ENCODE measurements at places on chromosomes 3 and 15.

GRCh38 chr3:179811321-179812095 is 158.7 kb downstream of the USP13 start:
- DNase-seq: no peak

GRCh38 chr3:28036599-28037575 is 204.5 kb upstream of the CMC1 start:
- DNase-seq: no peak

DNA sequence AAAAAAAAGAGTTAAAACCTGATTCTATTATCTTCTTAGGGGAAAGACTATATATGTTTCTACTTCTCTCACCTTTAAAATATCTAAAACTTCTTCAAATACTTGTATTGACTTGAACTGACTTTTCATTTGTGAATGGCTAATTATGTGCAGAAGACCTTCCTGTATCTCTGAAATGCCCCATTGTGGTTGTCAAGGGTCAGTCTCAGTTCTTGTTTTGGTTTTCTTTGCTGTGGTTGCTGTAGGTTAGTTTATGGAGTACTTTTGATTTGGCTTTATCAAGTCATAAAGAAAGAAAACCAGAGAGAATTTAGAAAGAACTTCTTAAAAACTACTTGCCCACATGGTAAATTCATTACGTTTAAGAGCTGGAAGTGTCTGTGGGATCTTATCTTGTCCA is 345.3 kb upstream of the POU1F1 start:
- no peak for DNase-seq

GRCh38 chr3:111776827-111777483 is 82.1 kb upstream of the PHLDB2 start:
- DNase-seq: no peak

GRCh38 chr3:133037436-133037835 is 755 bp upstream of the TMEM108 start:
- no peak for DNase-seq

- DNase-seq: no peak
Observed at GRCh38 chr3:67291287-67292252, 293.5 kb downstream of the KBTBD8 start.

DNA sequence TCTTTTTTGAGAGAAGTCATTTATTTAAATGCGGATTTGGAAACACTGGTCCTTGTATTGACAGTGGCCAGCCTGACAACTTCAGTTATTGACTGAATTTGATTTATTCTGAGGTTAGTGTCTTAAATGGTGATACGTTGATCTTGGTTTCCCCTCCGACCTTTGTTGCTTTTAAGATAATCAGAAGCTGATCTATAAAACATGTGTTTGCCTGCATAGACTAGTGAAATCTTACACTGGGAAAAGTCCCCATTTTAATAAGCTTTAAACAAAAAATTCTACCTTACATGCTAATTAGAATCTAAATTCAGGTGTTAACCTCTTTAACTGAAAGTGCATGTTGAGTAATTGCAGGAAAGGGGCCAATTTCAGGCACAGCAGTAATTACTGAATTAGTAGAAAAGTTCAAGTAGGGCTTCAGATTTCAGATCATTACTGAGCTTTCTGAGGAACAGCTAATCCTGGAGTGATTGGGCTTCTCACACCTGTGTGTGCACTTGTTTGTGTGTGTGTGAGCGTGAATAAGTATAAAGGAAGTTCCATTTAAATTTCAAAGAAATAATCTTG is 221.4 kb downstream of the SOX2 start:
- no peak for DNase-seq

GRCh38 chr3:12097971-12098370 is 60.7 kb downstream of the TIMP4 start:
- no peak for DNase-seq

DNA sequence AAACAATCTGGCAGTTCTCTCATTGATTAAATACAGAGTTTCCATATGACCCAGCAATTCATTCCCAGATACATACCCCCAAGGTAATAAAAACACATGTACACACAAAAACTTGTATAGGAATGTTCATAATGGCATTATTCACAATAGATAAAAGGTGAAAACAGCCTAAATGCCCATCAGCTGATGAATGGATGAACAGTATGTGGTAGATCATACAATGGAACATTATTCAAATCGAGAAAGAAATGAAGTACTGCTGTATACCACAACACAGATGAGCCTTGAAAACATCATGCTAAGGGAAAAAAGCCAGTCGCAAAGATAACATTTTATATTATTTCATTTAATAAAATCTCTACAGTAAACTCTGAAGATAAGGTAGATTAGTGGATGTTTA is 71.2 kb downstream of the SLTM start:
- DNase-seq: no peak

DNA sequence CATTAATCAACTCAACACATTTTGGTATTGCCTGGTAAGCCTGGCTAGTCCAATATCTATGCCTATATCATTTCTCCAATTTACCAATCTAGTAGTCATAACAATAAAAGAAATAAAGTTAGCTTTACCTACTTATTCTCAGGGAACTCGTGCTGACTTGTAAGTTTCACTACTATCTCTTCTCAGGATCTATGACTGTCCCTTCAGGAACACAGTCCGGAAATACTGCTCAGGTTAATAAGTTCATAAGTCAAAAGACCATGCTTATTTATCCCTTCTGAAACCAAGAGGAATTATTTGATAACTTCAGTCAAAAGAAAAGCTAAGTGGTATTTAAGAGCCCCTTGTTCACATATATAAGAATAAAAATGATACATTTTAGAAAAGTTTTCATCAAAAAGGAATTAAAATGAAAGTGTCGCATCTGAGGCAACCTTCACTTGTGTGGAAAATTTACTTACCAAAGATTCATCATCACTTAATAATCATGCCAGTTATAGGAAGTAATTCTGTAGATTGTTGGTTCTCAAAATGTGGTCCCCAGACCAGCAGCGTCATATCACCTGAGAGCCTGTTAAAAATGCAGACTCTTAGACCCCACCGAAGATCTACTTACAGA is 15.5 kb upstream of the THRB start:
- no peak for DNase-seq

GRCh38 chr15:38876211-38876610 is 311.6 kb upstream of the RASGRP1 start:
- no peak for DNase-seq

DNA sequence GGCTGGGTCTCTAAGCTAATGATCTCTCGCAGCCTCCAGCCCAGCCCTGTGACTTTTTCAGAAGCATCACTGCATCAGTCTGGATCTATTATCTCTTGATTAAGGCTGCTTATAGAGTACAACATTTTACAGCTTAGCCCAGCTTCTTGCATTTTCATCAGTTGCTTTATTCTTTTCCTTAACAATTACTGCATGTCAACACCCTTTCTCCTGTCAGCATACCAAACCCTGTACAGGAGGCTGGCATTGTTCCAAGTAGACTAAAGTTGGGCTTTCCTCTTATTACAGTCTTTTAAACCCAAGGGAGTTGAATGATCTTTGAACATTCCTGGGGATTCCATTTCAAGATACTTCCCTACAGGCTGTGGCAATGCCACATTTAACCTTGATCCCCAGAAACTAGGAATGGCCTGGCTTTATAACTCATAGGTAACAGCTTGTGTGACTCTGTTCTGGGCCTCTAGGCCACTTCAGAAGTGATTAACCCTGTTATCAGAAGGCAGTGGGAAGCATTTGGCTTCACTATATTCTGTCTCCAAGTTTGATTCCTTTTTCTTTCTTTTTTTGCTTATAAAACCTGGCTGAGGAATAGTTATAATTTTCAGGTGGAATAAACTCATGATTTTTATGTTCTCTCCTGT is 182.9 kb downstream of the KCNMB2 start:
- no peak for DNase-seq

- no peak for DNase-seq
Observed at GRCh38 chr15:47997195-47998080, 123.4 kb upstream of the SLC24A5 start.

DNA sequence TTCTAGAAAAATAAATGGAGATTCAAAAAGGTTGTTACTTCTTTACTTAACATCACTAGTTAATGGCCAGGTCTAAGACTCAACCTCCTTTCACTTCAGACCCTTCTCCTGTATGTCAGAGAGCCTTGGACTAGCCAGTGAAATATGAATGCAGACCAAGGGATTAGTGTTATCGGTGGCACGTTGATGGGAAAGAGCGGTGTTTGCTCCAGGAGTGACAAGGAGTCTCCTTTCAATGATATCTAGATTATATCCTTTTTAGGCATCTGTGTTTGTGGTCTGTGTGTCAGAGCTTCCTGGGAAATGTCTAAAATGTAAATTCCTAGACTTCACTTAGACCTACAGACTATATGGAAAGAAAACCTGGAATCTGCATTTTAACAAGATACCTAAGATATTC is 658.0 kb upstream of the KCNMB2 start:
- no peak for DNase-seq

GRCh38 chr15:54033869-54034458 is 55.7 kb downstream of the UNC13C start:
- no peak for DNase-seq

- no peak for DNase-seq
Observed at GRCh38 chr15:87207990-87208580, 1048.5 kb downstream of the NTRK3 start.

DNA sequence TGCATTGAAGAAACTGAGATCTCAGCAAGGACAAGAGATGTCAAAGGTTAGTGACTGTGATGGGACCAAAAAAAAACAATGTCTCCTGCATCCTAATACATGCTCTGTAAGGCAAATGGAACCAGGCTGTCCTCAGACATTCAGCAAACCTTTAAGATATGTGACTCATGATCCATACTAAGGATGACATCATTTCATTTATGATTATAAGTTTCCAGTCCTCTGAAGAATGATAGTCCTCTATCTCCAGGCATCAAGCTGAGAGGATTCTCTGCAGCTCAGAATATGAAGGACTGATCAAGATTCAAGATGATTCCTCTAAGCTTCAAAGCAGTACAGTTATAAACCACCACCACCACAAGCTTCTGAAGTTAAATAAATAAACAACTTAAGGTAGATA is 47.6 kb downstream of the SSR3 start:
- DNase-seq: no peak

GRCh38 chr15:42691308-42691707 is 45.6 kb downstream of the CDAN1 start:
- no peak for DNase-seq

GRCh38 chr3:184472723-184473428 is 88.7 kb upstream of the EPHB3 start:
- DNase-seq: no peak

- DNase-seq: no peak
Observed at GRCh38 chr15:60326824-60327654, 70.7 kb downstream of the ANXA2 start.

GRCh38 chr3:12593473-12593872 is 36.6 kb downstream of the MKRN2 start:
- no peak for DNase-seq

DNA sequence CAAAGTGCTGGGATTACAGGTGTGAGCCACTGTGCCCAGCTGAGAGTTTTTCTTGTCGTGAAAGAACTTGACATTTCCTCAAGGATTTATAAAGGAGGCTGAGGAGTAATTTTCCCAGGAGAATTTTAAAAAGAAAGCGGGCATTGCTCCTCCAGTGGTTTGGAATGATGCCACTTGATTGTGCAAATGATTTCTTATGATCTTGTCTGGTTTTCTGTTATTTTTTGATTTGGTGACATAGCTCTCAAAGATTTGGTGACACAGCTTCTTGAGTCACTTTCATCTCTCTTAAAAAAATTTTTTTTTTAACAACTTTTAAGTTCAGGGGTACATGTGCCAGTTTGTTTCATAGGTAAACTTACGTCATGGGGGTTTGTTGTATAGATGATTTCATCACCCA is 24.6 kb upstream of the NFKBIZ start:
- no peak for DNase-seq

GRCh38 chr15:48002767-48003166 is 118.0 kb upstream of the SLC24A5 start:
- no peak for DNase-seq

GRCh38 chr3:151925419-151925818 is 52.0 kb downstream of the SUCNR1 start:
- DNase-seq: no peak

DNA sequence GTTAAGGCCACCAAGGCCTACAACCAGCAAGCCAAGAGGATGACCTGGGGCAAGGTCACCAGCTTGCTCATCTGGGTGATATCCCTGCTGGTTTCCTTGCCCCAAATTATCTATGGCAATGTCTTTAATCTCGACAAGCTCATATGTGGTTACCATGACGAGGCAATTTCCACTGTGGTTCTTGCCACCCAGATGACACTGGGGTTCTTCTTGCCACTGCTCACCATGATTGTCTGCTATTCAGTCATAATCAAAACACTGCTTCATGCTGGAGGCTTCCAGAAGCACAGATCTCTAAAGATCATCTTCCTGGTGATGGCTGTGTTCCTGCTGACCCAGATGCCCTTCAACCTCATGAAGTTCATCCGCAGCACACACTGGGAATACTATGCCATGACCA is 3.6 kb downstream of the CXCR6 start:
- no peak for DNase-seq

DNA sequence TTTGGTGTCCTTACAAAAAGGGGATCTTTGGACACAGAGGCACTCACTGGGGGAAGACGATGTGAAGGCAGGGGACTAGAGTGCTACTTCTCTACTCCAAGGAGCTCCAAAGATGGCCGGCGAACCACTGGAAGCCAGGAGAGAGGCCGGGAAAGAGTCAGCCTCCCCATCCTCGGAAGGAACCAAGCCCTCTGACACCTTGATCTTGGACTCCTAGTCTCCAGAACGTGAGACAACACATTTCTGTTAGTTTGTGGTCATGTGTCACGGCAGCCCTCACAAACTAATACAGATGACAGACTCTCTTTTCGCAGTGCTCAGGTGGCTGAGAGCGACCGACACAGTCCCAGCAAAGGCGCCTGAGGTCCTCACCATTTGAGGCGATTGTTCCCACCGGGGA is 24.4 kb upstream of the ATP2B2 start:
- DNase-seq: no peak

GRCh38 chr3:127814325-127814781 is 8.0 kb downstream of the MGLL start:
- DNase-seq: no peak

DNA sequence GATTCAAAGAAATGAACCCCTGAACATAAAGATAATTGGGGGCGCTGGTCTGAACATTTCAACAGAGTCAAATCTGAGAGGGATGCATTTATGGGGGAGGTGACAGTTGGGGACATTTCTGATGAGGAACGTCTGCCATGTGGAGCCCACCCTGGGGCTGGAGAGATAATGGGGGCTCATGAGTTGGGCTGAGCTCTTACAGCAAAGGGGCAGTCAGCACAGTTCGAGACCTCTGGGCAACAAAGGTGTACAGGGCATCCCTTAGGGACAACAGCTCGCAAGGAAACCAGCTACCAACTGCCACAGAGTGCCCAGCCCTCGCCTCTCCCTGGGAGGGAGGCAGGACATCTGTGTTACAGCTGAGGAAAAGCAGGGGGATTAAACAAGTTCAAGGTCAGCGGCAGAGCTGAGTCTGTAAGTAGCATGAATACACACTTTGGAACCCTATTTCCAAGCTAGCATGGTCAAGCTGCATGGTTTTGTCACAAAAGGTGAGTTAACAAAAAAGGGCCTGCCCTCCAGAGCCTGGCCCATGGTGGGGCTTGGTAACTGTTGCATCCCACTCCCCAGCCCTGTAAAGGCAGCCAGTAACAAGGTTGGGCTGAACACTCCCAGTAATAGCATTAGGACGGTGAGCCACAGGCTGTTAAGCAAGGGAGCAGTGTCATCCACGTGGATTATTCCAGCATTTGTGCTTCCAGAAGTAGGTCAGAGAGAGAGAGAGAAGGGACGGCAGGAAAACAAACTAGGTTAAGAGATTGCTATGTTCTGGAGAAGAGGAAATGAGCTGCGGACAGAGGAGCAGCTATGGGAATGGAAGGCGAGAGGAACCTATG is 4.3 kb downstream of the GNB5 start:
- DNase-seq: no peak

- DNase-seq: no peak
Observed at GRCh38 chr3:36679384-36680200, 84.8 kb downstream of the DCLK3 start.

GRCh38 chr15:93948726-93949125 is 282.6 kb upstream of the MCTP2 start:
- DNase-seq: no peak
